ENCODE measurements at places on chromosomes 3 and 15. TPM values are rescaled to one million over a fixed set of nuclear protein-coding genes. Genes with fewer than 3 reads are reported as not detected.

CD86 gene
- total RNA-seq, result 4.2 TPM

PPM1L gene
- 63.9 TPM for total RNA-seq

SHISA5 gene
- 57.3 TPM for total RNA-seq

FBXL22 gene
- 33.2 TPM for total RNA-seq

FGD5 gene
- 16.5 TPM for total RNA-seq

BUB1B gene
- 2.4 TPM for total RNA-seq
